NCI-H226 (cell line): ENCODE measurements at places on chromosomes 16 and 17.

- peak; percentile 33 for DNase-seq
These were observed 246.2 kb downstream of the KATNIP start for GRCh38 chr16:27795992-27796614.

DNA sequence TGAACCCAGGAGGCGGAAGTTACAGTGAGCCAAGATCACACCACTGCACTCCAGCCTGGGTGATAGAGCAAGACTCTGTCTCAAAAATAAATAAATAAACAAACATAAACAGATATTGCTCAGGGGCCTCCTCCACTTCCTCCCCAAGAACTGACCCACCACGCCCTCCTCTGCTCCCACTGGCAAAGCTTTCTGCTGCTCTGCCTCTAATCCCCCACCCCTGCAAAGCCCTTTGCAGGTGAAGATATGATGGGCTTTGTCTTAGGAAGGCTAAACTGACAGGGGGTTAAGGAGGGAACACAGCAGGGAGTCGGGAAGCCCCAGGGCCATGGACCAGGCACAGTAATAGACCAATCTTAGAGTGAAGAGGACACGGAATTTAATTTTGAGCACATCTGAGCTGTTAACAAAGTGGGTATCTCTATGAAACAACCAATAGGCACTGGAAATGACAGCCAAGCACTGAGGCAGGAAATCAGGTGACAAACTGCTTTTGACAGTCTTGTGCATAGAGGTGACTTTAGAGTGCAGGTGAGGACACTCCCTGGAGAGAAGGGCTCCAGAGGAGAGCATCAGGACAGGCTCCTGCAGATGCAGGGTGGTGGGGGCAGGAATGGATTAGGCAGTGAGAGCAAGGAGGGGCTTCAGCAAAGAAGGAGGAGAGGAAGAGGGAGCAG is 6.4 kb upstream of the CD300LD start:
- no peak for DNase-seq

- no peak for DNase-seq
These were observed 7.4 kb downstream of the CDK5RAP3 start for GRCh38 chr17:47978324-47978723.

GRCh38 chr17:14214271-14214670 is 22.4 kb downstream of the CDRT15 start:
- no peak for DNase-seq

DNA sequence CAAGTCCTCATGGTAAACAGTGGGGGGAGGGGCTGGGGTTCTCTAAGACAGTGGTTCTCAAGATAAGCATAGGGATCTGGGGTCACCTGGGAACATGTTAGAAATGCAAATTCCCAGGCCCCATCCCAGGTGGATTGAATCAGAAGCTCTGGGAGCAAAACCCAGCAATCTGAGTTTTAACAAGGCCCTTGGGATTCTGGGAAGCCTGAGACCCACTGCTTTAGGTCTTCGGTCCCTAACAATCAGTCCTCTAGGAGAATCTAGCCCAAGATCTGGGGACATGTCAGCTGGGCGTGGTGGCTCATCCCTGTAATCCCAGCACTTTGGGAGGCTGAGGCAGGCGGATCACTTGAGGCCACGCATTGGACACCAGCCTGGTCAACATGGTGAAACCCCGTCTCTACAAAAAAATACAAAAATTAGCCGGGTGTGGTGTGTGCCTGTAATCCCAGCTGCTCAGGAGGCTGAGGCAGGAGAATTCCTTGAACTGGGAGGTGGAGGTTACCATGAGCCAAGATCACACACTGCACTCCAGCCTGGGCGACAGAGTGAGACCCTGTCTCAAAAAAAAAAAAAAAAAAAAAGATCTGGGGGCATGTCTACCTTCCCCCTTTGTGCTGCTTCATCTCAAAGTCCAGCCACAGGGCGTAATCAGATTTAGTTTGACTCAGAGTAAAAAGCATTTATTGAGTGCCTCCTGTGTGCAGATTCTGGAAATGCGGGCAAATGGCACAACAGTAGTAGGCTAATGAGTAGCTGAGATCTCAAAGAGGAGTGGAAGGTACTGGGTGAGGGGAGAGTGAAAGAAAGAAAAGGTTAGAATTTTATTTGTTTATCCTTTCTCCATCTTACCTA is 8.8 kb upstream of the NR1D1 start:
- no peak for DNase-seq

- peak; percentile 36 for DNase-seq
These were observed 4.8 kb upstream of the GLG1 start for GRCh38 chr16:74611721-74612120.

DNA sequence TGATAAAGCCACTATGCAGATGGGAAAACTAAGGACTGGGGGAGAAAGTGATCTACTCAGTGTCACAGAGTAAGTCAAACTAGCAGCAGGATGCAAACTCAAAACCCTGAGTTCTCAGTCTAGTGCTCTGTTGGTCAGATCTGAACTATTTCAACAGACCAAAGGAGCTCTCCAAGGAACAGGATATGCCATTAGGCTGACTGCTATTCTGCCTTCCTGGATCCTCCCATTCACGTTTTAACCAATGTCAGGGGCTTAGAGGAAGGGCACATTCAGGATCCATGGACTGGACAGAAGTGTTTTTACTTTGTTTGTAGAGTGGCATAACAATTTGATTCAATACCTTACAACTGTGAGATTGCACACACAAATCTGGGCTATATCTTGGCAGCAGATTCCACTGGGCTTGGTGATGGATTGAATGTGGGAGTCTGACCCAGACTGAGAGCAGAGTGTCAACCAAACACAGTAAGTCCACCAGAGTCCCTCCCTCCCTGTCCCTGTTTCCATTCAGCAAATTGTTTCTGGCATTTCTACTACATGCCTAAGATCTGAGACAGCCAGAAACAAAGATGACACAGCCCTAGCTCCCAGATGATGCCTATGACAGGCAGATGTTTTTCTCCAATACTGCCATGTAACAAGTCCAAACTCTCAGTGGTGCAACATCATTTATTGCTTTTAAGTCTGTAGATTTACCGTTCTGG is 337.8 kb upstream of the CDH5 start:
- peak; percentile 86 for DNase-seq

DNA sequence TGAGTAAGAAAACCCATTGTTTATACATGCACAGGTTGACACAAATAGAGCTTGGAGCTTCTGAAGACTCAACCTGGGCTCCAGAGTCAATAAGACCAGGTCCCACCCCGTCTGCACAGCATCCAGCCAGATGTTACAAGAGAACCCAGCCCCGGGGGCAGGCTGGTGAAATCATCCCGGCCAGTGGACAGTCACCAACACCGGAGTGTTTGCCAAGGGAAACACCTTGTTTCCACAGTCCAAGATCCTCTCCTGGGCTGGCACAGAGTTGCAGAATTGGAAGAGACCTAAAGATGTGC is 90.3 kb downstream of the RAB11FIP4 start:
- DNase-seq = no peak

DNA sequence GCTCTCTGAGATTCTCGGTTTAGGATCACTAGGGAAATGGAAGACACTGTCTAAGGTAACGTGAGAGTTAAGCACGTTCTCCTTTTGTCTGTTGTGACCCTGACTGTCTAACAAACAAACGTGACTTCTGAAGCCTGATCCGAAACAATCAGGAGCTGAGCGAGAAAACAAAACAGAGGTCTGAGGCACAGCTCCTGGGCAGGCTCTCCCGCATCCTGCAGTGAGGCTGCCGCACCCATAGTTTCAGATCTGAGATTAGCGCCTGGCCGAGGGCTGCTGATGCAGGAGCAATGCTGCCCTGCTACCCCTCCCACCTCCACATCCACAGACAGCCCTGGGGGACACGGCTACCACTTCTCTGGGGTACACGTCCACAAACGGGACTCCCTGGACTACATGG is 46.7 kb downstream of the RNF157 start:
- no peak for DNase-seq

DNA sequence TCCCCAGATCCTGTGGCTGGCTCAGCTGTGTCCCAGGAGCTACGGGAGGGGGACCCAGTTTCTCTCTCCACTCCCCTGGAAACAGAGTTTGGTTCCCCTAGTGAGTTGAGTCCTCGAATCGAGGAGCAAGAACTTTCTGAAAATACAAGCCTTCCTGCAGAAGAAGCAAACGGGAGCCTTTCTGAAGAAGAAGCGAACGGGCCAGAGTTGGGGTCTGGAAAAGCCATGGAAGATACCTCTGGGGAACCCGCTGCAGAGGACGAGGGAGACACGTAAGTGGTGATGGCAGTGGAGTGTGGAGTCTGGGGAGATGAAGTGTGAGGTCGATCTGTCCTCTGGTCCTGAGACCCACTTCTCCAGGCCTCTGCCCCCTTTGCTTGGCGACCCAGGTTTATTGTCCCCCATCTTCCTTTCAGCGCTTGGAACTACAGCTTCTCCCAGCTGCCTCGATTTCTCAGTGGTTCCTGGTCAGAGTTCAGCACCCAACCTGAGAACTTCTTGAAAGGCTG is 585 bp downstream of the WRAP53 start:
- no peak for DNase-seq

GRCh38 chr17:78957128-78957527 is 22.6 kb downstream of the LGALS3BP start:
- no peak for DNase-seq

DNA sequence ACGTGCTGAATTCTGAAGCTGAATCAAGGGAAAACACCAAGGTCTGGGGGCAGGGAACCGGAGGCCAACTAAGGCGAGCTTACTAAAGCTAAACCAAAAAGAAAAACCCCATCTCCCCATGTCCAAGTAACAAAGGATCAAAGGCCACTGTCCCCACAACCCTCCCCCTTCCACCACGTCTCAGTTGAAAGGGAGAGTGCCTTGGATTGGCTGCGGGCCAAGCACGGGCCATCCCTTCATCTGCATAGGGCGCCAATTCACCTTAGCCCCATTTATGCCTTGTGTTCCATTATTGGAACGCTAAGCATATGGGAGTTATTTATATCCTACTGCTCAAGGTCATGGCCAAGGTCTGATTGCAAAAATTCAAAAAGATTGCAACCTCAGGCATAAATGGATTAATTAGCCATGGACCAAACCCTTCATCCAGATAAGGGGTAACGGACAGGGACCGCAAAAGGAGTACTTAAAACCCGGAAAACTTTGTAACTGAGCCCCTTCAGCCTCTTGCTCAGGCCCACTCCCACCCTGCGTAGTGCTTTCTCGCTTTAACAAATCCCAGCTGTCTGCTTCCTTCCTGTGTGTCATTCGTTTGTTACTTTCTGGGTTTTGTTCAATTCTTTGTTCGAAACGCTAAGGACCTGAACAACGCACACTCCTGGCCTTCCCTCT is 740 bp upstream of the ATP6V0D1 start:
- DNase-seq = no peak

GRCh38 chr17:72116661-72117521 is 3.9 kb upstream of the SOX9 start:
- DNase-seq = no peak

DNA sequence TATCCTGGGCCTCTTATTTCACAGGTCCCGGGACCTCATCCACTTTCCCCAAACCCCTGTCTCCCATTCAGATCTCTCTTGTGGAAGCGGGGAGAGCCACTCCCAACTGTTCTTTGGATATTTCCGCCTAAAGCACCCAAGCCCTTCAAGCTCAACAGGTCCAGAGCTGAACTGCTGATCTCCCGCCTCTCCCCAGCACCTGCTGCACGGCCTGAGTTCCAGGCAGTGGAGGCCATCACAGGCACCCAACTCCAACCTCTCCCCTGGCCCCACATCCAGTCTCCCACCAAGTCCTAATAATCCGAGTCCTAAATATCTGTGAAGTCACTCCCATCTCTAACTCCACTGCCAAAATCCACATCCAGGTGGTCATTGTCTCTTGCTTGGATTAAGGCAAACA is 6.5 kb downstream of the ITGA2B start:
- no peak for DNase-seq

DNA sequence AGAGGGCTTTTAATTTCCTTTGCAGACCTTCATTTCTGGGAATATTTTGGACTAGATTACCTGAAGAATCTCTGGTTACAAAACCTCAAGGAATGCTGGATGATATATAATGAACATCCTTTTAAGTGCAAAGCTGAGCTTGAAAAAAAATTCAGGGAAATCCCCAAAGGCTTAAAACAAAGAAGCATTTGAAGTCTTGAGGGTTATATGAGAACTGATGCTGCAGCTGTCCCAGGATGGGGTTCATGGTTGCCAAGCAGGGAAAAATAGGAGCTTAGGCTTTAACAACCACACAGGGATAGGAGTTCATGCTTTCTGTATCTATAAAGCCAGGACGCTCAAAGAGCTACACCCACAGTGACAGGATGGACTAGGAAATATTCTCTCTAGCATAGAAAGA is 150.4 kb upstream of the IRX5 start:
- no peak for DNase-seq

DNA sequence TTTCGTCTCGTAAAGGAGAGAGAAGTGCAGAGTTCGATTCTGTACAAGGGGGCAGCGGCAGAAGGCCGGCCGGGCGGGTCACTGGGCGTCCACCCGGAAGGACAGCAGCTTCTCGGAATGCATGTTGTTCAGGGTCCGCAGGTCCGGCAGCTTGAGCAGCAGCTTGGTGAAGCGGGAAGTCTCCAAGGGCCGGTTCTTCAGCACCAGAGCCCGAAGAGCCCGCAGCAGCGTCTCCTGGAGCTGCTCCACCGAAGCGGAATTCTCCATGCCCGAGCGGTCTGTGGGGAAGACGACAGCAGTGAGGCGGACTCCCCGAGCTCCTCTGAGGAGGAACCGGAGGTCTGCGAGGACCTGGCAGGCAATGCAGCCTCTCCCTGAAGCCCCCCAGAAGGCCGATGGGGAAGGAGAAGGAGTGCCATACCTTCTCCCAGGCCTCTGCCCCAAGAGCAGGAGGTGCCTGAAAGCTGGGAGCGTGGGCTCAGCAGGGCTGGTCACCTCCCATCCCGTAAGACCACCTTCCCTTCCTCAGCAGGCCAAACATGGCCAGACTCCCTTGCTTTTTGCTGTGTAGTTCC is 7.3 kb downstream of the NR1D1 start:
- no peak for DNase-seq

- no peak for DNase-seq
These were observed 6.2 kb downstream of the TMEM238L start for GRCh38 chr17:10797476-10798328.
